Hippocampal formation (tissue), 2 donors: ENCODE measurements at places on chromosomes 16 and 17.

DNA sequence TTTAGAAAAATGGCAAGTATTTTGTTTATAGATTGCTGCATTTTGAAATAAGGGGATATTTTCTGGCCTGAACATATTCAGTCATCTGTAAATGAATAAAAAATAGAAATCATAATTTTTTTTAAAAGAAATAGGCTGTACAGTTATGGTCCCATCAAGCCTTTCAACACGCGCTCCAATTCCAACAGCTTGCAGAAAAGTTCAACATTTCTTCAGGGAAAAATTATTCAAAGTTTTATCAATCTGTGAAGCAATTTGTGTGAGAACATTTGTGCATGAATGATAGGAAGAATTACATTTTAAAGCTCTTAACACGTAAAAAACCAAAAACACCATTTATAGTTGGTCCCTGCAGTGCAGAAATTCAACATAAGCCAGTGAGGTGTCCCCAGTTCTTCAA, 50.7 kb upstream of the SLC25A19 start:
- no peak for DNase-seq

GRCh38 chr17:71183066-71183660, 937.7 kb upstream of the SOX9 start:
- DNase-seq: no peak

DNA sequence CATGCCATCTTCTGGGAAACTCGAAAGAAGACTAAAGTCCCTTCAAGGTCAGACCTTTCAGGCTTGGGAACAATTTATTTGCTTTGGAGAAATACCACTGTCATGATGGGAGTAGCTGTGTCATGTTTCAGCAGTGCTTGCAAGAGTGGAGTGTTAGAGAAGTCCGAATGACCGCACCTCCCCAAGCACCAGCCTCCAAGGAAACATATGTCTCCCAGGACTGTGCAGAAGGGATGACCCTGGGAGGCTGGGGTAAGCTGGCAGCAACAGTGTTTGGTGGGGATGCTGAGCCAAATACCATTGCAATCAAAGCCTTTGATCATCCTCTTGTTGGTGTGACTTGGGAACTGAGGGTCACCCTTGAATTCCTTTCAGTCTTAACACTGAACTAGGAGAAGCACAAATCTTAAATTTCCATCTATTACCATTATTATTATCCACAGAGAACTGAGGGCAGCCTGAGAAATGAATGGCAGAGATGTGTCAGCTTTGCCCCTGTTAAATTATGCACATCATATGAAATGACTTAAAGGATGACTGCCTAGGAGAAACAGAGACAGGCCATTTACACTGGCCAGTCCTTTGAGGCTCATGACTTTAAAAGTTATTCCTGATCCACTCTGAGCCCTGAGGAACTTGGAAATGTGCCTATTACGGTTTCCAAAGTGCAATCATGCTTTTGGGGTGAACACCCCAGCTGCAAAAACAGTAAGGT, 244.9 kb downstream of the CA10 start:
- DNase-seq: no peak

- no peak for DNase-seq
Measured at GRCh38 chr16:881219-882097, 80.9 kb upstream of the GNG13 start.

GRCh38 chr17:3867606-3868005, 21.6 kb upstream of the NCBP3 start:
- no peak for DNase-seq

DNA sequence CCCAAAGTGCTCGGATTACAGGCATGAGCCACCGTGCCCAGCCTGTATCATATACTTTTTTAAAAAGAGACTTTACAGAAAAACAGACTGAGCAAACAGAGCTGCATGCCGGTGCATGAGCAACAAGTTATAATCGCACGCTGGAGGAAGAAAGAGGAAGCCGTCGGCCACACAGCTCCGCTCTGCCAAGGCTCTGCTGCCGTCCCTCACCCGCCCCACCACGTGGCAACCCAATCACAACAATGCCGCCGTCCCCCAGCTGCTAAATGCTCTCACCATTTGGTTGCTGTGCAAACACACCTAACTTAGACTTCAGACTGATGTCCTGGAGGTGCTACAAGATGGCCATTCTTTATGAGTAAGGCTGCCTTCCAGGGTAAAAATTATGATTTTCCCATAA, 83.5 kb downstream of the ADCY9 start:
- no peak for DNase-seq

DNA sequence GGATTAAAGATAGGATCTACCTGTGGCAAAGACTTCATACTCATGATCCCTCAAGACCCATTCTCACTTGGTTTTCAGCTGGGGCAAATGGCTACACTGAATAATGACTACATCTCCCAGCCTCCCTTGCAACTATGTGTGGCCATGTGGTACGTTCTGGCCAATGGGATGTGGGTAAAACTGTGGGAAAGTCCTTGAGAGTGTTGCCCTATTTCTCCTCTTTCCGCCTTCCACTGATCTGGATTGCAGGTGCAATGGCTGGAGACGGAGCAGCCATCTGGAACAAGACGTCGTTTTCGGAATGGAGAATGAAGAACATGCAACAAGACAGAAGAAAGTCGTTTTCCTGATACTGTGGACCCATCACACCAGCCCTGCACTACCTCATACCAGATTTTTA, 48.5 kb downstream of the HAPSTR1 start:
- DNase-seq: no peak

GRCh38 chr17:42775534-42776098, 2.4 kb downstream of the VPS25 start:
- DNase-seq: no peak

GRCh38 chr17:14042411-14042810, 26.9 kb upstream of the COX10 start:
- no peak for DNase-seq

DNA sequence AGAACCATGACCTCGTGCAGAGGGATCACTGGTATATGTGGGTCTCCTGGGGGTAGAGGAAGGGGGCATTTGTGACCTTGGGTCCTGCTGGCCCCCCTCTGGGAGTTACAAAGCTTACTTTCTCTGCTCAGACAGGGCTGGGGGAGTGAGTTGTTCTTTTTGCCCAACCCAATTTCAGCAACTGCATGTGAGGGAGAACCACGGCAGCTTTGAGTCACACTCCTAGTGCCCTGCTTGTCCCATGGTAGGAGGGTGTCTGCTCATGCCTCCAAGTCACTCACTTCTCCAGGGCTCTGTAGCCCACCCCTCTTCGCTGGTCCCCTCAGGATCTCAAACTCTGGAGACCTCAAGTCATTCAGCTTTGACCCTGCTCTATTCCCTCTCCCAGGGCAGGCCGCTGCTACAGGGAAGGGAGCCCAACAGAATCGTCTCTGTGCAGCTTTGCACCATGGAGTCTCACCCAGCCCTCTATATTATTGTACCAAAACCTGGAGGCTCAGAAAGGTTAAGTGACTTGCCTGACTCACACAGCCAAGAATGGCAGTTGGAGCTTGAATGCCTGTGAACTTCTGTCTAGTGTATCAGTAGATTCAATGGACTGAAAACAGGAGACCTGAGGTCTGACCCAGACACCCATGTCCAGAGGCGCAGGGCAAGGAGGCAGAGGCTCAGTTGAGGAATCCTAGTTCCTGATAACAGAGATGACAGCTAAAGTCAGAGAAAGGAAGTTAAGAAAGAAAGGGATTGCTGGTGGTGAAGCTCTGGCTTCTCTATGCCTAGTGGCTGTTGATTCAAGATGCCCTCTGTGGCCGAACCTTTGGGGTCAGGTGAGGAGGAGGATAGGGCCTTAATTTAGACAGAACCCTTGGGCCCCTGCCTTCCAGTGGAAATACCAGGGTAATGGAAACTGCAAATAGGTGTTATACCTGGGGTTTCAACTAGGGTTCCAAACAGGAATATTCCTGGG, 14.6 kb upstream of the ETV4 start:
- no peak for DNase-seq

DNA sequence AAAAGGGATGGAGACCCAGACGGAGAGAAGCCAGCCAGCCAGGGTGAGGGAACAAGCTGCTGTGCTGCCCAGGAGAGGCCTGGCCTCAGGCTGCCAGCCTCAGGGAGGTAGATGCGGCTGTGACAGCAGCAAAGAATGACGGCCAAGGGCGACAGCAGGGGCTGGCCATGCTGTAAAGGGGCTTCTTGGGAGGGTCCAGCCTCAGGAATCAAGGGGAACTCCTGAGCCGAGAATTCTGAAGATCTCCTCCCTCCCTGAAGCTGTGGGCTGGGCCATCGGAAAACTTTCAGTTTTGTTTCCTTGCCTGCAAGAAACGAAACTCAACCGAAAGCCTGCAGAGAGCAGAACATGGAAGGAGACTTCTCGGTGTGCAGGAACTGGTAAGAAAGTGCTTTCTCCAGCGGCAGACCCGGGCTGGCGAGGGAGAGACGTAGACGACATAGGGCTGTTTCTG, at the start of gene XAF1:
TSS of gene XAF1 (plus strand) at position 316 of the 454 bp plus-strand sequence. CDS start at position 349, 33 bp downstream.
- DNase-seq: peak; percentile 26

DNA sequence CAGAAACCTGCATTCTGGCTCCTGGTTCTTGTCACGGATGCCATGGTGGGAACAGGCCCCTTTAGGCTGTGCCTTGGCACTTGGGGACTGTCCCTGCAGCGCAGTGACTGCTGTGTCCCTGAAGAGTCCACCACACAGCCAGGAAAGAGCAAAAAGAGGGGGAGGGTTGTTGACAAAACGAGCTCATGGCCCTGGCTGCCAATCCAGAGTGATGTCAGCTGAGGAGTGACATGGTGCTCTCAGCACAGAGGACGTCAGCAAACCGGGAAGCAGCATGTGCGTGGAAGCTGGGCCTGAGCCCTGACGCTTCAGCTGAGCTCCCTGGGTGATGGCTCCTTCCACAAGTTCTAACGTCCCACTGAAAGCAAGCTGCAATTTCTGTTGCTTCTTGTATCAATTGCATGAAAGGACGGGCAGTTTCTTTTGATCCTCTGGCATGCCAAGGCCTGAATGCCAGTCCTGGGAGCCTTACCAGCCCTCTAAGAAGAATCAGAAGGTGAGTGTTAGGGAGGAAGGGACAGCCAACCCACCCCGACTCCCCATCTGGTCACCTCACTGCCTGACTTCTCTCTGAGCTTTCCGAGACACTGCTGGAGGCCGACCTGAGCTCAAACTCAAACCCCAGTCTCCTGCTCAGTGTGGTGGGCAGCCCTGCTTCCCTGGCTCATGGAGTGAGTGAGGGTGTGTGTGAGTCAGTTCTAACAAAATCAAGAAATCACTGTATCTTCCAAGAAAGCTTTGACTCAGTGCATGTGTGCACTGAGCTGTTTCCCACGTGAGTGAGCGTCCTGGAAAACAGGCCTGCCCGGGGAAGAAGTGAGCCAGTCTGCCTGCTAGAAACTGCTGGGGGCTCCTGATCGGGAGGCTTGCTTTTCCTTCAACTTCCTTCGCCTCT, 14.7 kb upstream of the WNT3 start:
- no peak for DNase-seq

DNA sequence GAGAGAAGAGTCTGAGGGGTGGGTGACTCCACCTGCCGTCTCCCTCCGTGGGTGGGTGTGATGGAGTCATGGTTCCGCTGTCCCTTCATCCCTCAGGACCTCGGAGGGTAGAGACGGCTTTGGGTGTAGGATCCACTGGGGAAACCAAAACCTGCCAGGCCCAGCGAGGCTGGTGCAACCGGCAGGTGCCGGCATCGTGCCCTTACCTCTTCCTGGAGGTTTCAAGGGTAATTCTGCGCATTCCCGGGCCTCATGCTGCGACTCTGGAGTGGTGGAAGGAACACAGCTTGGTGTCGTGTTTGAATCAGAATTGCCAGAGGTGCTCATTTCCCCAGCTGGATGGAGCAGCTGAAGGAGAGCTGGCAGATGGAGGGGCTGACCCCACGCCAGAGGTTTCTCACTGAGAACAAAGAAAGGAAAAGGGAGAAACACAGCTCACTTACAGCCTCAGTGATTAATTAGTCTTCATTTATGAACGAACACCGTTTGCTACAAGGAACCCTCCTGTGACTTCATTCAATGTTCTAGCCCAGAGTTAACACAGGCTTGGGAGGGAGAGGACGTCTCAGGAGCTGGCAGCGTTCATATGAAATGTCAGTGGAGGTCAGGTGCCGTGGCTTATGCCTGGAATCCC, 16.3 kb upstream of the ATP2A3 start:
- no peak for DNase-seq

- DNase-seq: no peak
Measured at GRCh38 chr17:65039336-65039988, 17.1 kb downstream of the GNA13 start.

- no peak for DNase-seq
Measured at GRCh38 chr17:67855504-67856324, 30.4 kb downstream of the BPTF start.
